ENCODE measurements at places on chromosomes 2 and 18.
A peak's percentile ranks its signal among the peaks of the same experiment; 100 is the strongest.

GRCh38 chr2:97967931-97968627, 27.7 kb downstream of the TMEM131 start:
- DNase-seq = no peak

GRCh38 chr2:96423828-96424227, 81.3 kb downstream of the NEURL3 start:
- DNase-seq = peak; percentile 49

GRCh38 chr2:73494031-73494430, 108.4 kb downstream of the ALMS1 start:
- DNase-seq = no peak

DNA sequence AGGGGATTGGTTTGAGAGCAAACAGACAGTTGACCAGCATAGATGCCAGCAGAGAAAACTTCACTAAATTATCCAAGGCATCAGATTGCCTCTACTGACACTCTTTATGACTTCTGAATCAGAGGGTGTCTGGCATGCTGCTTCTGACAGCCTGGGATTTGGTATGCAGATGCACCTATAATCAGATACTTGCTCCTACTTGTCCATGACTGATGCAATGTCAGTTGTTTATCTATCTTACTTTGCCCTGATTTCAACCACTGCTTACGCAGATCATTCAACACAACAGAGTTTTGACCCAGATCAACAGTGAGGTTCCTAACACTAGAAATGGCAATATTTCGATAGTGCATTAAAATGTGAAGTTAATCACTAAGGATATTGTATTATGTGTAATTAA, 22.6 kb upstream of the CALCRL start:
- no peak for DNase-seq

DNA sequence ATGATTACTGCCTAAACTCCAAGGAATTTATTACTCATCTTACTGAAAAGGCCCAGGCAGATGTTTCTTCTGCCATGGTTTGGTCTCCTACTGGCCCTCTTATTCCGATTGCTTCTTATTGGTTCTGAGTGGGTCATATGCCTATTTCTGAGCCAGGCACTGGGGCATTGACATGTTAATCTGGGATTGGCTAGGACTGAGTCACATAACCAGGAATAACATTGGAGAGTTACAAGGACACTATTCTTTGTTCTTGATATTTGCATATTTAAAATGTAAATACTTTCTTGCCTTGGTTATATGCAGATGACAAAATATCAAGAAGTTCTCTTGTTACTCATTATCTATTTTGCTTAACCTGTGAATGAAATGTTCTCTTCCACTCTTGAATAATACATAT, 534.4 kb upstream of the SLC39A10 start:
- DNase-seq = no peak

- no peak for DNase-seq
These were observed 63.4 kb downstream of the LHCGR start for GRCh38 chr2:48691935-48692691.

GRCh38 chr2:160920791-160921303, 239.4 kb upstream of the TANK start:
- DNase-seq = peak; percentile 99

DNA sequence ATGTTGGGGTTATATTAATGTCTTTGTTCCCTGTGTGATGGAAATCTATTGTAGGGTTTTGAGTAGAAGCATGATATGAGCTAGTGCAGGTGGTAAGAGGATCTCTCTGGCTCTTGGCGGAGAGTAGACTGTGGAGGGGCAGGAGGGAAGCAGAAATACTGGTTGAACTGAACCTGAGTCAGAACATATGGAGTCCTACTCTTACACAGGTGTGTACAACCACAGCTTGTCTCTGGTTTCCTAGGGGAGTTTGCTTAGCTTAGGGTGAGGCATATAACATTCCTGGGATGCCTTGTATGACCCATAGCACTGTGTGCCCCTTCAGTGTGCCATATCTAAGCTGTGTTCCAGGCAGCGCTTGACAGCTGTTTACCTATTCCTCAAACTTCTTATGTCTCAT, 97.3 kb upstream of the GCFC2 start:
- no peak for DNase-seq

DNA sequence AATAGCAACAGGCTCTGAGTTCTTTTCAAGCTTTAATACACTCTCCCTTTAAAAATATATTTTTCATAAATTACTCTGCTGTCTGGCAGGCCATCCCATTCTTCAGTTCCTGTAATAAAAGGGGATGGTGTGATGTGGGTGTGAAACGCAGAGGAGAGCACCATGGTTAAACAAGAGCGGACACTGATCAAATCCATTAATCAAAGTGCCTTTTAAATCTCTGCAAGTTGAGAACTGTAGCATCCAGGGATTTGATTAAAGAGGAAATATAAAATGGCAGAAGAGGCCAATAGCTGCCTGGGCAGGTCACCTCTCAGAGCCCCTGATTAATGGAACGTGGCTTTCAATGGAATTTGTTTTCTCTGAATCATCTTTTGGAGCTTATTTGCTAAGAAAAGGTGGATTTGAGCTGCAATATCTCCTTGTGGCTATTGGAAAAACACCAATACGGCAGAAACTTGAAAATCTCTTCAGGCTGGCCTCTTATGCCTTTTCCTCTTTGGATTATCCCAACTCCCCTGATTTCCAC, 96.9 kb downstream of the ACTR3 start:
- DNase-seq = no peak

DNA sequence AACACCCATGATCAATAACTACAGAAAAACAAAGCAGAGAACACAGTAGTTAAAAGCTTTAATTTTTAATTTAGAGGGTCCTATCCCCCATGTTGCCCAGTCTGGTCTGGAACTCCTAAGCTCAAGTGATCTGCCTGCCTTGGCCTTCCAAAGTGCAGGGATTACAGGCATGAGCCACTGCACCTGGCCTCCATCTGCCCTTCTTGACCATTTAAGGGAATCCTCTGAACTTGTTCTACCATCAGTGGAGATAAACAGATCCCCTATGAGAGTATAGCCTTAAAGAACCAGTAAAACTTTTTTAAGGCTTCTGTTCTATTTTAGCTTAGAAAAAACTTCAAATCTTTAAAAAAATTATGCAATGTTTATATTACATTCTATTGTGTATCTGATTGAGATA, 13.5 kb upstream of the ATP5MC3 start:
- DNase-seq = no peak

DNA sequence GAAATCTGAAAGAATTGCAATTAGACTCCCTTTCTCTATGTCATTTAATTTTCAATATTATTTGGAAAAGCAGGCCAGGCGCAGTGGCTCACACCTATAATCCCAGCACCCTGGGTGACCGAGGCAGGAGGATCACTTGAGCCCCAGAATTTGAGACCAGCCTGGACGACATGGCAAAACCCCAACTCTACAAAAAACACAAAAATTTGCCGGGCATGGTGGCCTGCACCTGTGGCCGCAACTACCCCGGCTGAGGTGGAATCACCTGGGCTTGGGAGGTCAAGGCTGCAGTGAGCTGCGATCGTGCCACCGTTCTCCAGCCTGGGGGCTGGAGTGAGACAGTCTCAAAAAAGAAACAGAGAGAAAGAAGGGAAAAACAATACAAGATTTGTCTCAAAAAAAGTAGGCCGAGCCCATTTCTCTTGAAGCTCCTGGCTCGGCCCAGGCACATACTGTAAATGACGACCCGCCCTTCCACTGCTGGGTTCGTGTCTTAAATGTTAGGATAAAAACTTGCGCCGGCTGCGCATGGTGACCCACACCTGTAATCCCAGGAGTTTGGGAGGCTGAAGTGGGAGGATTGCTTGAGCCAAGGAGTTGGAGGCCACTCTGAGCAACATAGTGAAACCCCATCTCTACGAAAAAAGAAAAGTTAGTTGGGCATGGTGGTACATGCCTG, 31.1 kb upstream of the GPC1 start:
- DNase-seq = no peak

GRCh38 chr2:185335879-185336278, 402.7 kb upstream of the FSIP2 start:
- DNase-seq = no peak

- DNase-seq = no peak
These were observed 44.1 kb downstream of the EFR3B start for GRCh38 chr2:25085761-25086560.

- no peak for DNase-seq
These were observed 57.0 kb downstream of the CD28 start for GRCh38 chr2:203763241-203763937.

DNA sequence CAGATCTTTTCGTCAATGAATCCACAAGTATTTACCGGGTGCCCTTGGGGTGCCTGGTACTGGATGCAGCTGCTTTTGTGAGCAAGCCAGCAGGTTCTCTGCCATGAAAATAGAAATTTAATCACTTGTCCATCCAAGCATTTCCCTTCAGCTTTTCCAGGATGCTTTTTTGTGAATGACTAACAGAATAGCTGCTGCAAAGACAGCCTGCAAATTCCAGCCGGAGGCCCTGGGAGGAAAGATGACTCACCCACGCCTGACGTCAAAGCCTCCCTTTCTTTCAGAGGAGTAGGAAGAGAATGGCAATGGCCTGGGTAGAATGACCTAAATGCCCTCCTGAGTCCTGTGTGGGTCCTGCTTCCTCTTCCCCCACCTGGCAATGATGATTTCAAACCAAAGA, 111.9 kb downstream of the AP1S3 start:
- peak; percentile 88 for DNase-seq

DNA sequence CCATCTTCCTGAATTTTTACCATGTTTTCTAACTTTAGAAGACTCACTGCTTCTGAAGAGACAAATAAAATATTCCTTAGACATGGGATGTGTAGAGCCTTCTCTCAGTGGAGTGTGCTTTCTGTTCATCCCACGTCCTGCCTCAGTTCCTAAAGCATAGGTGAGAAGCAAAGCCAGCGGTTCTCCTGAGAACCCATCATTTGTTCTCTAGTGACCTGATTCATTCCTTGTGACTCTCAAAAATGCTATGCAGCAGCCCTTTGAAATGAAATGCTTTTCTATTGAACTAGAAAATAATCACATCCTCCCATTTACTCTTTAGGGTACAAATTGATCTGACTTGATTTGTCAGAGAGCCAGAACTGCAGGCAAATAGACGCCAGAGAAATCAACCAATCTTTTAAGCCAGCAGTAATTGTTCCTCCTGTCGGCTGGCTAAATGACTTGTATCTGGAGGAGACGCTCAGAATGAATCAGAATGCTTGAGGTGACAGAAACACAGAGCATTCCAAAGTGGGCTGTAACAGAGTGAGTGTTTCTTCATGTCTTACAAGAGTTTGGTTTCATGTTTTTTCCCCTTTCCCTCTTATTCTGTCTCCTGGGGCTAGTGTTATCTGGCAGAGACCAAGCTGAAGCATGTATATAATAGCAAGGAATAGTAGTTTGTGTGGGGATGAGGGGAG, 81.3 kb upstream of the TMEM178A start:
- peak; percentile 26 for DNase-seq

GRCh38 chr2:28994679-28995078, 13.6 kb downstream of the TOGARAM2 start:
- DNase-seq = no peak

- DNase-seq = no peak
These were observed 658.8 kb upstream of the ID2 start for GRCh38 chr2:8022908-8023640.

- DNase-seq = no peak
These were observed 458.3 kb upstream of the SYT4 start for GRCh38 chr18:43735570-43735969.

DNA sequence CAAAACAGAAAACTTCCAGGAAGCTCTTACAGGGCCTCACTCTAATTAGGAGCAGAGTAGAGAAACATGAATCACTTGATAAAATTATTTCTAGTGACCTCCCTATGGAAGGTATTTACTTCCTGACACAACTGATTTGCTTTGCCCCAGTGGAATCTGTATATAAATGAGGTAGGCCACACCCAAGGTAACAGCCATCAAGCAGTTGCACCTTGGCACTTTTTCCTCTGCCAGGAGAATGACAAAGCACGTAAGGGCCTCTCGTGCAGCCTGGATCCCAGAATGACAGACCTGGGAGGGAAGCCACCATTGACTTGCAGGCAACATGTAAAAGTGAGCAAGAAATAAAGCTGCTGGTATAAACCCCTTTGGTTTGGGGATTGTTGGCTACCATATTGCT, 620.0 kb upstream of the SLC39A10 start:
- no peak for DNase-seq

DNA sequence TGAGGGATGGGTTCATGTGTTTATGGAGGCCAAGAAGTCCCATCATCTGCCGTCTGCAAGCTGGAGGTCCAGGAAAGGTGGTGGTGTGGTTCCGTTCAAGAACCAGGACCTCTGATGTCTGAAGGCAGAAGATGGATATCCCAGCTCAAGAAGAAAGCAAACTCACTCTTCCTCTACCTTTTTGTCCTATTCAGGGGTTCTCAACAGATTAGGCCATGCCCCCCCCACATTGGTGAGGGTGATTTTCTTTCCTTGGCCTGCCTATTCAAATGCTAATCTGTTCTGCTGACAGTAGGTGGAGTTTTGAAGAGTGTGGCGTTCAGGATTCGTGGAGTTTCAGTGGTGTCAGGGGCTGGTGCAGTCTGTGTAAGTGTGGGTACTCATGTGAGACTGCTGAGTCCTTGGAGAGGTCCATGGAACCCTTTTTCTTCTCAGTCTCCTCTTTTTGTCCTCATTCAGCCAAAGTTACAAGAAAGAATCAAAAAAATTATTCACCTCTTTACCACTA, 5.9 kb downstream of the MSL3B start:
- DNase-seq = no peak

DNA sequence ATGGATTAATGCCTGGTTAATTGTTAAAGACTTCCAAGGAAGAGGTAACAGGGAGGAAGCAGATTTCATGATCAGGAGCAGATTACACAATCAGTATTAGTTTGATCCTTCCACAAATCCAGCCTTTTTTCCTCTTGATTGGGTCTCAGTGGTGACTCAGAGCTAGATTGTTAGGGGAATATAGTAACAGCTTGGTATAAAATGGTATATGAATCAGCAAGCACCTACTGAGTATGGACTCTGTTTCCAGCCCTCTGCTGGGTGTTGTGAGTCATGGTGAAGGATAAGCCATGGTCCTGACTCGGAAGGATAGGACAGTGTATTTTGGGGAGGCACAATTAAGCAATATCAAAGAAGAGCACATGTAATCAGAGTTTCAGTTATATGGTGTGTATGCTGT, 272.4 kb upstream of the DPP10 start:
- no peak for DNase-seq

- no peak for DNase-seq
These were observed 78.4 kb downstream of the PXDN start for GRCh38 chr2:1665761-1666505.

DNA sequence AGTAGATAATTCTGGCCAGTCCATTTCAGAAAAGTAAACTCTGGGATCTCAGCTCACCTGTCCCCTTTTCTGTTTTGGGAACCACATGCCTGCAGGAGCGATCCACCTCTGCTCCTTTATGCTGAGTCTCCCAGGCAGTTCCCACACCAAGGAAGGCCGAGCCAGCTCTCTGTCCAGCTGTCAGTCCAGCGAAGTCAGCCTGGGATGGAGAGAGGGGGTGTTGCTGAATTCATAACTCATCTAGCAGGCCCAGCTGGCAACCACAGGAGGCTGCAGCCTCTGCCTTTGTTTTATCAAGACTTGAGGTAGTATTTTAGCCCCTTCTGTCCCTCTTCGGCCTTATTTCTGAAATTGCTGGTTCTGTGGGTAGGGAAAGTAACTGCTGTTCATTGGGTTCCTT, 209.9 kb downstream of the ARL4C start:
- DNase-seq = no peak
